Kidney (tissue), 22 donors: ENCODE measurements at places on chromosomes 5 and 9. TPM values are rescaled to one million over a fixed set of nuclear protein-coding genes. Genes with fewer than 3 reads are reported as not detected.

DNA sequence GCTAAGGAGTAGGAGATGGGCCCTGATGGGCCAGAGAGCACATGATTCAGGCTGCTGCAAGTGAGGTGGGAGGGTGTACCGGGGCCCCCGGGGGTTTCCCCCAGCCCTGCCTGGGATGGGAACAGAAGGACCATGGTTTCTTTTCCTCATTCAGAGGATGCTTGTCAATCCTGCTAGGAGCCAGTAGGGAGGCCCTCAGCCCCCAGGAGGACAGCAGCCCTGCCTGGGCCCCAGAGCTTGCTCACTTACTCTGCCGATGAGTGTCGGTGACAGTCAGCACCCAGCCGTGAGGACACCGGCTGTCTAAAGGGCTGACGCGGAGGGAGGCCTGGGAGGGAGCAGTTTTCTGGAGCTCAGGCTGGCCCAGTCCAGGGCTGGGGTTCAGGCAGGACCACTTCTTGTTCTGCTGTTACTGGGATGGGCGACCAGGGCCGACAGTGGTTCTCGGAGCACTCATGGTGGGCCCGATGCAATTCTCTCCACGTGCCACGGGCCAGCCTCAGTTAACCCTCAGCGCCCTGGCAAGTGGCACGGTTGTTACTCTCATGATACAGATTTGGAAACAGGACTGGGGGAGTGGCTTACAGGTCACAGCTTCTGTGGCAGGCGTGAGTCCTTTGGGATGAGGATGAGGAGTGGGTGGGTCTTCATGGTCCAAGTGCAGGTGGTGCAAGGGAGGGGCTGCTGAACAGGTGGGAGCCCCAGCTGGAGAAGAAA lies 1.8 kb downstream of the ARRDC1 start:
- no peak for DNase-seq

GRCh38 chr9:87010626-87011025 lies 63.3 kb upstream of the GAS1 start:
- DNase-seq: no peak

- no peak for DNase-seq
Observed at GRCh38 chr5:33761139-33761538, 130.7 kb downstream of the ADAMTS12 start.

CRB2 gene
- 8.4 TPM for polyA plus RNA-seq

DNA sequence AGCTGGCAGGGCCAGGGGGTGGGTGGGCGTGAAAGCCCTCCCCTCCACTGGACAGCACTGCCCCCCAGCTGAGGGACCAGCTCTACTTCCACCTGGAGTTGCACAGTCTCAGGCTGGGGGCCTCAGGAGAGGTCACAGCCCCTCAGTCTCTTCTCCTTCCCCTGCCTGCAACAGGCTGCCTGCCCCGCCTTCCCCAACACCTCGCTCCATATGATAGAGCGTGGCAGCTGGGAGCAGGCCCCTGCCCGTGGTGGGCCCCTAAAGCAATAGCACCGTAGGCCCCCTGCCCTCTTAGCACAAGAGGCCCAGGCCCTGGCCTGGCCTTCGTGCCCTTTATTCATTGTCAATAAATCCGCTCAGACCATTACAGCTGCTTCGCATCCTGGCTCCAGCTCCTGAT lies 3.9 kb downstream of the RELL2 start:
- DNase-seq: no peak

- no peak for DNase-seq
Observed at GRCh38 chr9:137604345-137605086, 970 bp upstream of the ARRDC1 start.

DNA sequence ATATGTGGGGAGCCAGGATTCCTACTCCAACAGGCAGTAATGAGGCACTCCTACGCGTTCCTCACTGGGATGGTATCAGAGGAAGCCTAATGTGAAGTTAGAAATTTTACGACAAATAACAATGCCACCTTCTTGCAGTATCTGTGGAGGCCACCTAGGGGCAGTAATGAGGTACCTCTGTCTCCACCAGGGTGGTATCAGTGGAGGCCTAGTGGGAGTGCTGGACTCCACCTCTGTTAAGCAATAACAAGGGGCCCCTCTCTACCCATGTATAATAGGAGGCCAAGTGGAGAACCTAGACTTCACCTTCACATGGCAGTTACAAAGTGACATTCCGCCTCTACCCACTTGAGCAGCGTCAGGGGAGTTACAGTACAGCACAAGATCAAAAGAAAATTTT lies 147.9 kb downstream of the PLPPR1 start:
- no peak for DNase-seq
